Stimulated activated naive B cell treated with anti-CD40 and anti-IgM and Interleukin-4, amounts not matched to agents 10 μg/mL and 1 μg/mL and 100 μg/mL, for 72 hours (primary cell): ENCODE measurements at places on chromosomes 2 and 18.

- H3K4me3 ChIP-seq, result peak overlapping the region; percentile 58
- peaks cover 6% of the 10 kb centered on the region for H3K4me1 ChIP-seq
- peaks cover 37% of the 10 kb centered on the region for H3K36me3 ChIP-seq
- no peak overlapping the region for H3K27ac ChIP-seq
Measured at GRCh38 chr2:218780851-218781690, 876 bp upstream of the CYP27A1 start.

DNA sequence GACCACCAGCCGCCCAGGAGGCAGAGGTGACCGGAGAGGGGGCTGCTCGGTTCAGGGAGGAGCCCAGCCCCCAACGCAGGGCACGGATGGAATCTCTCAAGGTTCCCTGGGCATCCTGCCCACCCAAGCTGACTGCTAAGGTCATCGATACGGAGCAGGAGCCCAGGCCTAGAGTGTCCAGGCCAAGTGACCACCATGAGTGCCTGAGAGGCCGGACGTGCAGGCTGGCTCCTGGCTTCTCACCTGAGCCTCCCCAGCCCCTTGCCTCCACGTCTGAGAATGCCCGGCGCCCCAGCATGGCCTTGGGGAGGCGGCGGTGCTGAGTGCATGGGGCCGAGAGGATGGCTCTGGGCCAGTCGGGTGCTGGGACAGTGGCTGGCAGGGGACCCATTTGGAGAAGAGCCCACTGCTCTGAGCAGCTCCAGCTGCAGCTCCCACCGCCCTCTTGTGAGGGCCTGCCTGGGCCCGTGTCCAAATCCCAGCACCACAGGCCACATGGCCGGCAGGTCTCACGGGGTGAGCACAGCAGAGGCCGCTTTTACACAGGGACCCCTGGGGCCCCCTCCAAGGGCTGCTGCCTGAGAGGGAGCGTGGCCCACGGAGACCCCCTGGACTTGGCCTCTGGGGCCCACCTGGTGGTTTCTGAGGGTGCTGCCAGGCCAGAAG lies 102.8 kb upstream of the CTDP1 start:
- no peak for DNase-seq
- H3K27me3 ChIP-seq, result no peaks in the 10 kb centered on the region
- peaks cover 22% of the 10 kb centered on the region for H3K4me1 ChIP-seq
- no peak overlapping the region for H3K4me3 ChIP-seq

DNA sequence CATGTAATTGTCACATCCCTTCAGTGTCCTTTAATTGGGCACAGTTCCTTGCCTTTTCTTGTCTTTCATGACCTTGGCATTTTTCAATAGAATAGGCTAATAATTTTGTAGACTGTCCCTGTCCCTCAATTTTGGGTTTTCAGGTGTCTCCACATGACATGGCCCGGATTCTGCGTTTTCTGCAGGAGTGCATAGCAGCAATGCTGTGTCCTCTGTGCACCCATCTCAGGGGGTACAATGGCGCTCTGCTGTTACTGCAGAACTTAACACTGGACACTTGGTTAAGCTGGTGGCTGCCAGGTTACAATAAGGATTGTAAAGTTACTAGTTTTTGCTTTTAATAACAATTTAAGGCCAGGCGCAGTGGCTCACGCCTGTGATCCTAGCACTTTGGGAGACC lies 51.3 kb downstream of the INPP5D start:
- peaks cover 63% of the 10 kb centered on the region for H3K4me1 ChIP-seq
- peaks cover 38% of the 10 kb centered on the region for H3K36me3 ChIP-seq
- H3K27me3 ChIP-seq, result no peaks in the 10 kb centered on the region
- DNase-seq, result no peak
- H3K27ac ChIP-seq, result peak overlapping the region; percentile 28
- no peak overlapping the region for H3K4me3 ChIP-seq

DNA sequence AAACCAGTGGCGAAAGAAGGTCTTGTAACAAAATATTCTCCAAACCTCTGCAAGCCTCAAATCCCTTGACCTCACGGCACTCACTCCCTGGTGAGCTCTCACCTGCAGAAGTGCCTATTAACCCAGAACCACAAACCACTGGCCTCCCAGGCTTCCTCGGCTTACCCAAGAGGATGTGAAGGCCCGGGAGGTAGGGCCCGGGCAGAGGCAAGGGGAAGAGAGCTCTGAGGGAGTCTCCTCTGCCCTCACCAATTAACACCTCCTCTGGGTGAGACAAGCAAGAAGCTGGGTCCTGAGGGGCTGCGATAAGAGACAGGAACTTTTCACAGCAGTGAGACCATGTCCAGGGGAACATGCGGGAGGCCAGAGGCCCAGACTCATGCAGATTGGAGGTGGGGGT lies 53.7 kb downstream of the EMX1 start:
- DNase-seq, result no peak
- peaks cover 10% of the 10 kb centered on the region for H3K4me1 ChIP-seq
- H3K27me3 ChIP-seq, result no peaks in the 10 kb centered on the region
- peaks cover 18% of the 10 kb centered on the region for H3K36me3 ChIP-seq

- peaks cover 25% of the 10 kb centered on the region for H3K36me3 ChIP-seq
- no peak overlapping the region for H3K4me3 ChIP-seq
- no peak for DNase-seq
Measured at GRCh38 chr2:134238371-134238770, 15.5 kb upstream of the MGAT5 start.

GRCh38 chr18:30991397-30991796 lies 51.1 kb downstream of the DSC3 start:
- H3K4me3 ChIP-seq, result no peak overlapping the region
- peaks cover 4% of the 10 kb centered on the region for H3K27me3 ChIP-seq
- DNase-seq, result no peak
- no peaks in the 10 kb centered on the region for H3K36me3 ChIP-seq

GRCh38 chr2:135637456-135638087 lies 104.1 kb upstream of the UBXN4 start:
- no peak for DNase-seq
- H3K27me3 ChIP-seq, result no peaks in the 10 kb centered on the region
- H3K27ac ChIP-seq, result peak overlapping the region; percentile 74
- H3K36me3 ChIP-seq, result peaks cover 26% of the 10 kb centered on the region
- H3K4me3 ChIP-seq, result peak overlapping the region; percentile 18

DNA sequence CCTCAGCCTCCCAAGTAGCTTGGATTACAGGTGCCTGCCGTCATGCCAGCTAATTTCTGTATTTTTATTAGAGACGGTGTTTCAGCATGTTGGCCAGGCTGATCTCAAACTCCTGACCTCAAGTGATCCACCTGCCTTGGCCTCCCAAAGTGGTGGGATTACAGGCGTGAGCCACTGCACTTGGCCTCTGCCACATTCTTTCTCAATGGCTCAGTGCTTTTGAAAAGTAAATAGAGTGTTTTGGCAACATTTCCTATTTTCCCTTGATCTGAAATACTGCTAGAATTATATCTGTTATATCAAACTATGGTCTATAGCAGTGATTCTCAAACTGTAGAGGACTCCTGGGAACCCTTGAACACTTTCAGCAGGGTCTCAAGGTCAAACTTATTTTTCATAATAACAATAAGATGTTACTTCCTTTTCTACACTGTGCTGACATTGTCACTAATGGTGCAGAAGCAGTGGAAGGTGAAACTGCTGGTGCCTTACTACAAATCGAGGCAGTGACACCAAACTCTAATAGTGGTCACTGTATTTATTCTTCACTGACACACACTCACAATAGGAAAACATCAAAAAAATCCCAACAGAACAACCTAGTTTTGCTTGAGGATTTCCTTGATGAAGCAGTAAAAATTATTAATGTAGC lies 10.6 kb downstream of the DAW1 start:
- H3K4me3 ChIP-seq, result no peak overlapping the region
- no peak for DNase-seq
- no peaks in the 10 kb centered on the region for H3K36me3 ChIP-seq
- H3K27ac ChIP-seq, result no peak overlapping the region
- no peaks in the 10 kb centered on the region for H3K4me1 ChIP-seq

DNA sequence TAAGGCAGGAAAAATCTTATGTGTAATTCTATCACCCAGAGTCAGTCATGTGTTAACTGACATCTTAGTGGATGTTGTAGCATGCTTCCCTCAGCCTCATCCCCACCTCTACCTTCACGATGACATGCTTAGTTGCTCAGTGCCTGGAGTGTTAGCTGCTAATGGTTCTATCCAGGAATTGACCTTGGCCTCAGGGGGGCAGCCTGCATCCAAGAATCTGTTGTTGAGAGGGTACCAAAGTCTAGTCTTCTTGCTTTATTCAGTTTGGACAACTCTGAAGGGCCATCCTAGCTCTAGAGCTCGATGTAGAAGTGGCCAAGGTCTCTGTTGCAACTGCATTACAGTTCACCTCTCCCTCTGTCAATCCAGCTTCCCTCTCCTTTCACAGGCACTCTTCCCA lies 61.2 kb downstream of the ACYP2 start:
- H3K27me3 ChIP-seq, result no peaks in the 10 kb centered on the region
- peak overlapping the region; percentile 14 for H3K27ac ChIP-seq
- peaks cover 5% of the 10 kb centered on the region for H3K36me3 ChIP-seq

DNA sequence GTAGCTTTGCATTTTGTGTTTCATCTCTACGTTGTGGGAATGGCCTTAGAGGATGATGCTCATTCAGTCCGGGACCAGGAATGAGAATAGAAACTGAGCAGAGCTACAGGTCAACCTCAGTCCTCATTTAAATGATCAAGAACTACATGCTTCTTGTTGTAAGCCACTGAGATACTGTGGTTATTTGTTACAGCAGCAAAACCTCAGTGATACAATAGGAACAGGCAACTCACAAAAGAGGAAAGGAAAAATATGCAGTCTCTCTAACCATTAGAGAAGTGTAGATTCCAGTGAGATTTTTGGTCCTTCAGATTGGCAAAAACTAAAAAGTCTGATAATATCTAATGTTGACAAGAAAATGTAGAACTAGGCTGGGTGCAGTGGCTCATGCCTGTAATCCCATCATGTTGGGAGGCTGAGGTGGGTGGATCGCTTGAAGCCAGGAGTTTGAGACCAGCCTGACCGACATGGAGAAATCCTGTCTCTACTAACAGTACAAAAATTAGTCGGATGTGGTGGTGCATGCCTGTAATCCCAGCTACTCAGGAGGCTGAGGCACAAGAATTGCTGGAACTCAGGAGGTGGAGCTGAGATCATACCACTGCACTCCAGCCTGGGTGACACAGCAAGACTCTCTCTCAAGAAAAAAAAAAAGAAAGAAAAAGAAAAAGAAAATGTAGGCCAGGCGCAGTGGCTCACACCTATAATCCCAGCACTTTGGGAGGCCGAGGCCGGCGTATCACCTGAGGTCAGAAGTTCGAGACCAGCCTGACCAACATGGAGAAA lies 13.3 kb downstream of the CHCHD5 start:
- no peak for DNase-seq
- H3K4me1 ChIP-seq, result peaks cover 8% of the 10 kb centered on the region
- no peak overlapping the region for H3K27ac ChIP-seq
- no peaks in the 10 kb centered on the region for H3K27me3 ChIP-seq

DNA sequence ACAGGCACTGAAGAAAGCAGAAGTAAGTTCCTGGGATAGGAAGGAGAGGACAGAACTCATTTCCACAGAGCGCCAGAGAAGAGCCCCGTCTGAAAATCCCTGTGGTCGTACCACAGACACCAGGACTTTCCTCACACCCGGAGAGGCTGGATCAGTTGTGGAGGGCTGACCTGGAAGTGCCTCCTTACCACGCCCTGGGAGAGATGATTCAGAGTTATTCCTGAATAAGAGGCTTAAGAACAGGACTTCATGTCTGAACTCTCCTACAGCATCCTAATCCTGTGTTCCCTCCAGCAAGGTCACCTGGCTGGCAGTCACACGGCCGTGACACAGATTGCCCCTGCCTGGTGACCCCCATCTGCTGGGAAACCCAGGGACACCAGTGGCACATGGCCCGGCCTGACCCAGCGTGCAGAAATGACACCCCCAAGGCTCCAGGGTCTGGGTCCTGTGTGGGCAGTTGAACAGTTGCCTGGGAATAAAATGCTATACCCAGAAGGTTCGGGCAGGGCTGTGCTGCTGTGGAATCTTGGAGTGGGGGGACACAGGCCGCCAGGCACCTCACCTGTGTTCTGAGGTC lies 105.9 kb downstream of the PXDN start:
- H3K36me3 ChIP-seq, result no peaks in the 10 kb centered on the region
- no peak overlapping the region for H3K4me3 ChIP-seq
- no peaks in the 10 kb centered on the region for H3K4me1 ChIP-seq
- H3K27me3 ChIP-seq, result peaks cover 5% of the 10 kb centered on the region
- no peak overlapping the region for H3K27ac ChIP-seq

- H3K4me1 ChIP-seq, result peaks cover 12% of the 10 kb centered on the region
- no peak overlapping the region for H3K4me3 ChIP-seq
- peaks cover 2% of the 10 kb centered on the region for H3K36me3 ChIP-seq
Measured at GRCh38 chr18:57051021-57051656, 95.7 kb upstream of the BOD1L2 start.

DNA sequence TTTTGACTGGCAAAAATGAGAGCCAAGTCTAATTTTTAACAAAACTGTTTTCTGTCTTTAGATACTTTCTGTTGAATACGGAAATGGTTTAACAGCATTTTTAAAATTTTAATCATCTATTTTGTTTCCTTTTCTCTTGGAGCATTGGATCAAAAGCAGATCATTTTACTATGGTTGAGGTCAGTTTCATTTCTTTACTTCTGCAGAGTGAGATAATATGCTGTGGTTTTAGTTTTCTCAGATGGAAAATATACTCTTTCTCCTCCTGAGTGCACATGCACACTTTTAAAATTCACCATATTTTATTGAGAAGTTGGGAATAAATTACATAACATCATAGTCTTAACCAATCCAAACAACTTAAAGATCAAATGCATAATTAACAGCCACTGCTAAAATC lies 283.3 kb downstream of the SLC8A1 start:
- H3K36me3 ChIP-seq, result no peaks in the 10 kb centered on the region
- no peaks in the 10 kb centered on the region for H3K4me1 ChIP-seq
- no peak overlapping the region for H3K27ac ChIP-seq
- no peak for DNase-seq
- H3K27me3 ChIP-seq, result no peaks in the 10 kb centered on the region

- peaks cover 18% of the 10 kb centered on the region for H3K27me3 ChIP-seq
- H3K4me1 ChIP-seq, result peaks cover 15% of the 10 kb centered on the region
- no peak for DNase-seq
- no peaks in the 10 kb centered on the region for H3K36me3 ChIP-seq
- H3K27ac ChIP-seq, result no peak overlapping the region
Measured at GRCh38 chr2:110998311-110998710, 122.4 kb upstream of the BCL2L11 start.

GRCh38 chr2:231791107-231791506 lies 4.9 kb downstream of the COPS7B start:
- no peak overlapping the region for H3K4me3 ChIP-seq
- no peaks in the 10 kb centered on the region for H3K27me3 ChIP-seq
- H3K27ac ChIP-seq, result no peak overlapping the region
- H3K4me1 ChIP-seq, result peaks cover 38% of the 10 kb centered on the region
- DNase-seq, result no peak
